Activated CD4-positive, alpha-beta T cell treated with anti-CD3 and anti-CD28 coated beads, Interleukin-2, amount 10 ng/mL, durations not matched to agents 24 days and 14 days (primary cell): ENCODE measurements at places on chromosomes 3 and 15.

DNA sequence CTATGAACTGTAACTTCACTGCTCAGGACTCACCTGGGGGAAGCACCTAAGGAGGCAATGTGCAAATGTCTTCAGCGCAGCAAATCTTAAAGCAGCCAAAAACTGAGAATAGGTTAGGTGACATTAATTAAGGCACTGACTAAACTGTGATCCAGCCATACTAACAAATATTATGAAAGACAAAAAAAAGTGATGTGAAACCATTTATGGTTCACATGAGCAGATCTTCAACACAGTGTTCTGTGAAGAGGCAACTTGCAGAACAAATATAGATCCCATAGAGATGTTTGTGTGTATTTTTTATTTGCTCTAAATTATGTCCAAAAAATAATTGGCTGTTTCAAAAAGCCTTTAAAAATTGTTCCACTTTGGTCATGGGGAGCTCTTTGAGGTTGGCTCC, 24.1 kb upstream of the MITF start:
- DNase-seq: no peak

GRCh38 chr3:98151241-98151640, 4.0 kb downstream of the OR5H14 start:
- DNase-seq: no peak

DNA sequence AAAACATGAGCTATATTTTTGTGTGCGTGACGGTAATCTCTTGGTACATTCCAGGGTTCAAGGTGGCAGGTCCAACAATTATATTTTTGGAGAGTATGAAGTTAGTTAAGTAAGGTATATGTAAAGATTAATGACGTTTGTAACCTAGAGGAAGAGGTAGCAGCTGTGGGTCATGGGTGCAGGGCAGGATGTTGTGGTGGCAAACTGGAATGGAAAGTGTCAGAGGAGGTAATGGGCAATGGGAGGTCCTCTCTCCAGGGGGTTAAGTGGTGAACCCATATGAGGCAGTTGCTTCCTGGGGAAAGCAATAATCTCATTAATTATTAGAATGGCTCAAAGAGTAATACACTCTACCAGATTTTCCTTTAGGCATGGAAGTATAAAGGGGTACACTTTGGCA, 1.0 kb upstream of the CD200R1L start:
- DNase-seq: peak; percentile 80

GRCh38 chr15:88066636-88067330, 189.8 kb downstream of the NTRK3 start:
- DNase-seq: no peak

DNA sequence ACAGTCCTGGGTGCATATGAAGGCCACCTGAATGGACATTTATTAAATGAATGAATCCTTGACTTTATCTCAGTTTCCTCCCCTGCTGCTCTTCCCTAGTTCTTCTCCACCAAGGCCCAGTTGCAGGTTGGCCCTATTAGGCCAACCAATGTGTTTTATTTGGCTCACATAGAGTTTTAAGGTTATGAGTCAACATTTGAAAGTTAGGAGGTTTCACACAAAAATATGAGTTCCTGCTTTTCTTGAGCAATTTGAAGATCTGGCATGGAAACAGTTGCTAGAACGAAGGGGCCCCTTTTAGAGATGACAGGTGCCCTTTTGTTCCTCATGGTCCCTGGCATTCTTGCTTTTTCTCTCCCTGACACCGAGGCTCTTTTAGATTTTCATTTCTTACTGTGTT, 83.0 kb upstream of the PDZRN3 start:
- DNase-seq: no peak

DNA sequence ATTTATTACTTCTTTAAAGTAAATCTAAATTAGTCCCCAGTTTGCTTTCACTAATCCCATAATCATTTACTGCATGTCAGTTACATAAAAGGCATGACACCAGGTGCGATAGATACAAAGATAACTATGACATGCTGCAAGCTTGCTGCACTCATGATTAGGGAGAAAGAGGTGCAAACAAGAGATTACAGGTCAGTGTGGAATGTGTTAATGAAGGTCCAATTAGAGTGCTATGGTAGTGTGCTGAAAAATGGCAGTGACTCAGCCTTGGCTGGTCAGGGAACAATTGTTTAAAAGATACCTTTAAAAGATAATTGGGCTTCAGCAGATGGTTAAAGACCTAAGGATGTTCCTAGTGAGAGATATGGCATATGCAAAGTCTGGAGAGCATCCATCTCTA, 352.6 kb upstream of the TGFBR2 start:
- no peak for DNase-seq

DNA sequence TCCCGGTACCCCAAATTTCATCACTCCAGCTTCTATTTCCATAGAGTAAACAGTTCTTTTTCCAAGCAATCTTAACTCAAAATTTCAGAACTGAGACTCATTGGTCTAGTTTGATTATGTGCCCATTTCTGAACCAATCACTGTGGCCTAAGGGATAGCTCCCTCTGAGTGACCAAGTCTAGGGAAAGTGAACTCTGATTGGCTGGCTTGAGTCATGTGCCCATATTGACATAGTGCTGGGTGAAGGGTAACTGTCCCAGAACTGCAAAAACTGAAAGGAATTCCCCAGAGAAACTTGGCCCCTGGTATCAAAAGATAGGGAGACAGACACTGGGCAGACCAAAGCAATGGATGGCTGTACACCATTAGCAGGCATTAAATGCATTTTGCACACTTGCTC, 171.2 kb upstream of the WNT5A start:
- no peak for DNase-seq

DNA sequence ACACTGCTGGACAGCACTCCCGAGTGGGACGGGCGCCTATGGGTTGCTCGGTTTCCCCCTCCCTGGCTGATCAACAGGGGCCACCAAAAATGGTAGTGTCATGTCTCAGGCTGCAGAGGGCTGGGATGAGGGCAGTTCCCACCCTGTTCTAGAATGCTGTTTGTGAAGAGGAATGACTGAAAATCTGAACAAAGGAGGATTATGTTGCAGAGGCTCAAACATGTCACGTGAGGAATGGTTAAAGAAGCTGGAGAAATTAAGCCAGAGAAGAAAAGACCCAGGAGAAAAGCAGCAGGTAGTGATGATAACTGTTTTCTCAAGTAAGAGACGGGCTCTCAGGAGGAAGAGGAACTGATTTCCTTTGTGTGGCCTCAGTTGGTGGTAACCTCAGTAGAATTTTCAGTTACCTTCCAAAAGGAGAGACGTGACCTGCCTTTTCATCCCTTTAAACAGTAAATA, 10.4 kb downstream of the SPG21 start:
- no peak for DNase-seq

GRCh38 chr3:112873632-112874031, 27.0 kb upstream of the CD200R1L start:
- DNase-seq: no peak

DNA sequence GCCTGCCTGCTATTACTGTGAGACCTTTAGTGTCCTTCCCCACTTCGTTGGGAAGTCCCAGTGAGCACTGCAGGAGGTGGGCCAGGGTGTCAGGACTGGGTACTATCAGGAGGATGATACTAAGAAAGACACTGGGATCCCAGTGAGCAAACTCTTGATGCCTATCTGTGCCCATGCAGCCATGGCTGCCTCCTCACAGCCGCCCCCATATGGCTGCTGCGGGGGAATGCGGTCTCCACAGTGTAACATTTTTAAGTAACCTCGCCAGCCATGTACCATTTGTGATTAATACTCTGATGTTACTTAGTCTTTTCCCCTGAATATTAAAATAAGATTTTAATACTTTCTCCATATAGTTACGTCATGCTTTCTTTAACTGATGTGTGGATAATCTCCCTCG, 312.2 kb downstream of the RYR3 start:
- DNase-seq: no peak

GRCh38 chr3:172577987-172578570, 54.8 kb upstream of the TNFSF10 start:
- DNase-seq: peak; percentile 61
